DMS79 treated with DMSO at 0.1 percent for 48 hours (cell line): ENCODE measurements at places on chromosomes 7 and 10.

DNA sequence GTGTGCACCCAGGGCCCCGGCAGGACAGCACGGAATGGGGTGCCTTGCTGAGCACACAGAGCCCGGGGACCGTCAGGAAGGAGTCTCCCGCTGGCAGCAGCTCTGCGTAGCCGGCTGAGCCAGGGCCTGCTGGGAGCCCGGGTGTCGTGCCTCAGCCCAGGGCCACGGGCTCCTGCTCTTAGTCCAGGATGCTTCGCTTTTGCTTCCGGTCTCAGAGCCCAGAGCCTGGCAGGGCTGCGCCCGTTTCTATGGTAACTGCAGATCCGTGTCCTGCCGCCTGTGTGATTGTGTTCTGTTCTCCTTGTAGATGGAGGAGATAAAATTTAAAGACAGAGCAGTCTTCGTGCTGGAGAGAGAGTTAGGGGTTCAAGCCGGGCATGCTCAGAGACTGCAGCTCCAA is 53.7 kb upstream of the DPYSL4 start:
- DNase-seq, result no peak

- no peak for DNase-seq
These were observed 302.6 kb upstream of the SP4 start for GRCh38 chr7:21125297-21125696.

GRCh38 chr10:32150532-32151101 is 94.4 kb upstream of the KIF5B start:
- no peak for DNase-seq

GRCh38 chr7:42014625-42015618 is 222.1 kb downstream of the GLI3 start:
- DNase-seq, result no peak

DNA sequence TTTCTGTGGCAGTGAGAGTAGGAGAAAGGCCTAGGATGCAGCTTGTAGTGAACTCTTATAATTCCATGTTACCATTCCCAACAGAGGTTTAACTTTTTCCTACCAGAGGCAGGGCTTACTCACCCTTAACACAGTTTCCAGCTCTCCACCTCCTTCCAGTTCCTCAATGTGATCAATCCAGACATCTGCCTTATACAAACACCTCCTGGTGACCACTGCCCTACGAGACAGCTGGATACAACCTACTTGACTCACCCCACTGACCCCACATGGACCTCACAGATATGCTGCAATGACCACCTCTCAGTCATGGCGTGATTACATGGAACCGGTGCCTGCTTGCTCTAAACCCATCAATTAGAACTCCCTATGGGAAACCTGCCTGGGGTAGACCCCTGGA is 326.5 kb downstream of the TNS3 start:
- DNase-seq, result no peak

GRCh38 chr10:132528064-132528691 is 9.4 kb upstream of the INPP5A start:
- DNase-seq, result no peak

DNA sequence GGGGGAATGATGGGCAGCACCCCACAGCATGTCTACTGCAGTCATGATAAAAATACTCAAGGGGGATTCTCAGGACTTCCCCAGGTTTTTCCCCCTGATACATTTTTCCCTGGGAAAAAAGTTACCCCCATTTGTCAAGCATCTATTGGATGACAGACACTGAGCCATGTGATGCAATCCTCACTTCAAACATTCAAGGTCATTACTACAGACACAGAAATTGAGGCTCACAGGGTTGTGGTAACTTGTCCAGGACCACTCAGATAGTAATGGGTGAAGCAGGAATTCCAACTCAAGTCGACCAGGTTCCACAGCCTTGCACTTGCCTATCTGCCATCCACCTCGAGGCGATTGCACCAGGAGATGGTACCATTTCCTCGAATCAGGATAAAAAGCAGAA is 31.7 kb downstream of the PPP1R3C start:
- no peak for DNase-seq

DNA sequence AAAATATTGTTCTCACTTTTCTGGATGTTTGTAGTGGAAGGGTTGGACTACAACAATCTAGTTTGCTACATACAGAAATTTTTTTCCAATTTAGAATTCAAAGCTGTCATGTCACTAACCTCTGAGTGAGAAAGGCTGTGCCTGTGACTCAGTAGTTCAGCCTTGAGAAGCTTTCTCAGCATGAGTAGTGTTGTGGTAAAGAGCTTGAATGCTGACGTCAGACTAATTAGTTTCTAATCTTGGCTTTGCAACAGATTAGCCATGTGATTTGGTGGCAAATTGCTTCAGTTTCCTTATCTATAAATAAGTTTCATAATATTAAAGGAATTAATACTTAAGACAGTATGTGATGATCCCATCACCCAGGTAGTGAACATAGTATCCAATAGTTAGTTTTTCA is 83.8 kb downstream of the ABCA13 start:
- DNase-seq, result no peak

- DNase-seq, result no peak
These were observed 1279.2 kb upstream of the AUTS2 start for GRCh38 chr7:68319061-68319460.

DNA sequence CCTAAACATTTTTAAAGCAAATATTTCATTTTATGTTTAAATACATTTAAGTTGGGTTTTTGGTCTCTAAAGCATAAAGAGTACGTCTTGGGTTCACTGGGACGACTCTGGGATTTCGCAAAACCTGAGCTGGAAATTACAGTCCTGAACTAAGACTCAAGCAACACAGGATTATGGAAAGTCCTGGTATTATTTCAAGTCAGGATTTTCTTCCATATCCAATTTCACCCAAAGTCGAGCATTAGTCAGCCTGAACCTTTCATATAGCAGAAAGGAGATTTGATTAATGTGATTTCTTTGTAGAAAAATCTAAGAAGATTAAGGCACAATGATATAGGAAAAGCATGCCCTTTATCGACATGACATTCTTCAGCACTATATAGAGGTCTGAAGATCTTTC is 100.0 kb downstream of the MTERF1 start:
- DNase-seq, result no peak

DNA sequence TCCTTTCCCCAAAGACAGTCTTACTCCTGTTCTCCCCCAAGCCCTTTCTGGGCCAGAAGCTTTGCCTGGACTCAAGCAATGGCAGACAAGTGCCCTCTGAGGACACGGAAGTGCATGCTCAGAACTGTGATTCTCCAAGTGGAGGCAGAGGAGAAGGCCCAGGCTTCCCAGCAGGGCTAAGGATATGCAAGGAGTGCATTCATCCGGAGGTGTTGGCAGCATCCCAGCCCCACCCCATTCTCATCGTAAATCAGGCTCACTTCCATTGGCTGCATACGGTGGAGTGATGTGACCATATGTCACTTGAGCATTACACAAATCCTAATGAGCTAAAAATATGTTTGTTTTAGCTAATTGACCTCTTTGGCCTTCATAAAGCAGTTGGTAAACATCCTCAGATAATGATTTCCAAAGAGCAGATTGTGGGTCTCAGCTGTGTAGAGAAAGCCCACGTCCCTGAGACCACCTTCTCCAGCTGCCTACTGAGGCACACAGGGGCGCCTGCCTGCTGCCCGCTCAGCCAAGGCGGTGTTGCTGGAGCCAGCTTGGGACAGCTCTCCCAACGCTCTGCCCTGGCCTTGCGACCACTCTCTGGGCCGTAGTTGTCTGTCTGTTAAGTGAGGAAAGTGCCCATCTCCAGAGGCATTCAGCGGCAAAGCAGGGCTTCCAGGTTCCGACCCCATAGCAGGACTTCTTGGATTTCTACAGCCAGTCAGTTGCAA is 1.4 kb upstream of the RBP3 start:
- DNase-seq, result peak; percentile 36

GRCh38 chr10:131795761-131796160 is 105.0 kb upstream of the PPP2R2D start:
- DNase-seq, result no peak

- no peak for DNase-seq
These were observed 514 bp downstream of the RADIL start for GRCh38 chr7:4883033-4883371.

DNA sequence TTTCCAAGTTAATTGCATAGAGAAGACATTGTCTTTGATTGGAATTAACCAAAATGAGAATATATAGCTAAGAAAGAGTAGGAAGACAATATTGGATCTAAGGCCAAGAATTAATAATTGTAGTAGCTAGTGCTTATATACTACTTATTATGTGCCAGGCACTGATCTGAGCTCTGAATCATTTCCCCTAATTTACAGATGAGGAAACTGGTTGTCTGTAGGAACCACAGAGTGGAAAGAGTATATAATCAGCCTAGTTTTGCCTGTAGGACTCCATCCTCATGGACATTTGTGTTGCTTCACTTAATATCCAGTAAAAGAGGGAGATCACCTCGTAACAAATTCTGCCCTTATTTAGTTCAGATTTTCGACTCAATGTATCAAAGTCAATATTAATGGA is 127.9 kb downstream of the ARID5B start:
- no peak for DNase-seq

DNA sequence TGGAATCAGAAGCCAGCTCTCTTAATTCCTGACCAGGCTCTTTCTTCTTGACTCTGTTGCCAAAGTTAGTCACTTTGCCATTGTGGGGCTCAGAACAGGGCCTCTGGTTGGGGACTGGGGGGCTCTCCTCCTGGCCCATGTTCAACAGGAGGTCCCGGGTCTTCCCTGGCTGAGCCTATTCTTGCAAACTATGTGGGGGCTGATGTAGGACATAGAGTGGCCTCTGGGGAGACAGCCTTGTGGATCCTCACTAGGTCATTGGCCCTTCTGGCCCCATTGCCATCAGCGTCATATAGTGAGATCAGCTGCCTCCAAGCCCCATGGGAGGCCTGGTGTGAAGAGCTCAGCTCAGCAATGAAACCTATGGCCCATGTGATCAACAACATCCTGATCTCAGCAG is 77.6 kb upstream of the LEP start:
- DNase-seq, result no peak

DNA sequence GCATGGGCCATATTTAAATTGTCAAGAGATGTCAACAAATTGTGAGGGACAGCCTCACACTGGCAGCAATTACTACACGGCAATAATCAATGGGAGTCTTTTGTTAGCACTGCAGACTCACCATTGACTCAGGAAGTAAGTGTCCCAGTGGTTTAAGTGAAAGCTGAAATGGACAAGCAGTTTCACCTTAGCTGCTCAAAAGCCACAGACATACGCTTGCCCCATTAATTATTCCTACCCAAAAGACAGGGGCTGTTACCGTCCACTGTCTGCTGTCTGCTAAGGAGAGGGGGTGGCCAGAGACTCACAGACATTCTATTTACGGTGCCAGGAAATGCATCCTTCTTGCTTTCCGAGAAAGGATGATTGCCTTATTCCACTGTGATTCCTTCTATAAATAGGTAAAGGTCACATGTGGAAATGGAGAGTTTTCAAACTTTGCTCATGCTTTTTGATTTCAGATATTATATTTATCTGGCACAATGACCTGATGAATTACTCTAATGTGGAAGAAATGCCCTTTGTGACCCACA is 309.7 kb upstream of the NFE2L3 start:
- no peak for DNase-seq

DNA sequence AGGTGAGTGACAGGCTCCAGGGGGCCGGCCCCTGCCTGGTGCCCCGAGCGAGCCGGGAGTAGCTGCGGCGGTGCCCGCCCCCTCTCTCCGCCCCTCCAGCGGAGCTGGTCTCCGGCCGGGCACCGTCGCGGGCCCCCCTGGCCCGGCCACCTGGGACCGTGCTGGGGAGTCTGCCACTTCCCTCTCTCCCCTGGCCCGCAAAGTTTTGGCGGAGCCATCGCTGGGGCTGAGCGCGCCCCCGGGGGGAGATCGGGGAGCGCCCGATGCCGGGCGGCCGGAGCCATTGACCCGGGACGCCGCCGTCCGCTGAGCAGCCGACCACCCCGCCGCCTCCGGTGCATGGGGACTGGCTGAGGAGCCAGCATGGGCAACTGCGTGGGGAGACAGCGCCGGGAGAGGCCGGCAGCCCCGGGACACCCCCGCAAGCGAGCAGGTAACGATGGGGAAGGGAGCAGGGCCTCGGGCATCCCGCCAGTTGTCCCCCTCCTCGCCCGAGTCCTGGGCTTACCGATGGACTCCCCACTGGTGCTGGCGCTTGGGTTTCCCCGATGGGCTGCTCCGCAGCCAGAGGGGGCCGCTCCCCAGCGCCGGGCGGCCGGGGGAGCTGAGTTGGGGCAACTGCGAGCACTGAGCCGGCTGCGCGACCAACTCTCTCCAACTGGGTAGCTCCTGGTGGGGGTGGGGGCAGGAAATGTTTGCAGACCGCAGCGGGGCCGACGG is at the start of gene UBTD1:
Gene UBTD1 (plus strand): TSS at position 84 of the 720 bp plus-strand sequence. CDS start 280 bp downstream, at position 364.
- no peak for DNase-seq

- DNase-seq, result no peak
These were observed 26.1 kb downstream of the ANXA8 start for GRCh38 chr10:47457826-47458225.

DNA sequence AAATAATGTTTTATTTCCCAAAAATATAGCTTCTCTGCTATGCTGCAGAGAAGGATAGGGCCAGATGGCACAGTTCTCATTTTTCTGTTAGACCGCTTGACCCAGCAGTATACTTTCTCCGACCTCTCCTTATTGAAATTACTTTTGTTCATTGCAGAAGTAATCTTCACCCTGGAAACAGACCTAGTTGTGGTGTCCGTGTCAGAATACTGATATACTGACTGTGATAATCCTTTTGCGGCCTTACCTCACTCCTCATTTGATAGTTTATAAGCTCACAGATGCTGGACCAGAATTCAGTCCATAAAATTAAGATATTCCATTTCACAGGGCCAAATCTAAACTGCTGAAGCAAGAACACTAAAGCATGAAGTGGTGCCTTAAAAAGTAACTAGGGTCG is 260.6 kb upstream of the DKK1 start:
- no peak for DNase-seq

DNA sequence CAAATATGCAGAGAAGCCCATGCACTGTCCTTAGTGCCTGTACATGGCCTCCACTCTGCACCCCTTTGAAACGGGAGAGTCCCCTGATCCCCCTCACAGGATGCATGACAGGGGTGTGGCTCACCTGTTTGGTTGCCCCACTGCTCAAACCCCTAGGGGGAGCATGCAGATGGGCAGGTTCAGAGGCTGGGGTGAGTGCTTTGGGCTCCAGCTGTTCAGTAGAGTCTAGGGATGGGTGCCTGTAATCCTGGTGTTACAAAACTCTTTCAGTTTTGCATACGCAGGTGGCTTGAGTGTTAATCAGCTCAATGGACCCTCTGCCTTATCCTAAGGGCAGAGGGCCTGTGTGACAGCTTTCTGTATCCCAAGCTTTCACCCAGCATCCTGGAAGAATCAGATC is 7.8 kb upstream of the SFTPA1 start:
- DNase-seq, result no peak

DNA sequence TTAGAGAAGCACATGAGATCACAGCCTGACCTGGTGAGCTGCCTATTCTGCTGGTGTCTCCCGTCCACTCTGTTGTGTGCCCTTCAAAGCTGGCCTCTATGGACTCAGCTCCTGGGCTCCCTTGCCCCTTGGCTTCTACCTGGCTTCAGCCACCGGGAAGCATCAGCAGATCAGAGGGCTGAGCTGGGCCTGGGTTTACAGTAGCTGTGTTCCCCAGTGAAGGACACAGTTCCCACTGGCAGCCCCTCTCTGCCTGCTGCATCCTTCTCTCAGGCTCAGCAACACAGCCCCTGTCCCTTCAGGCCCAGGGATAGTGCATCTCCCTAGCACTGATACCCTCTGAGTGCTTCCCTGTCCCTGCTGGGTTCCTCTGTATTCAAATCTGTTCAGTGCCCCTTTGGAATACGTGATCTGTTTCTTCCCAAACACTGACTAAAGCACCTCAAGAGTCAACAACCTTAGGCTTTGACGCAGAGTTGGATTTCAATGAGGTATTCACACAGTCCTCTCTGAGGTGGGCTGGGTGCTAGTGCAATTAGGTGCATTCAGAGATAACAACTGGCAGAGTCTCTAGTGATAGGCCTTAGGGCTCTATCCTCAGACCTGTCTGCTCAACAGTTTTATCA is 109.8 kb downstream of the GRID1 start:
- no peak for DNase-seq

GRCh38 chr7:96224685-96225084 is 97.2 kb downstream of the SLC25A13 start:
- DNase-seq, result no peak
